ENCODE measurements at places on chromosomes 6 and 20.

GRCh38 chr6:43934183-43934802 is 164.3 kb downstream of the VEGFA start:
- no peak for DNase-seq

GRCh38 chr20:3129094-3129493 is 30.6 kb downstream of the FASTKD5 start:
- DNase-seq: no peak

DNA sequence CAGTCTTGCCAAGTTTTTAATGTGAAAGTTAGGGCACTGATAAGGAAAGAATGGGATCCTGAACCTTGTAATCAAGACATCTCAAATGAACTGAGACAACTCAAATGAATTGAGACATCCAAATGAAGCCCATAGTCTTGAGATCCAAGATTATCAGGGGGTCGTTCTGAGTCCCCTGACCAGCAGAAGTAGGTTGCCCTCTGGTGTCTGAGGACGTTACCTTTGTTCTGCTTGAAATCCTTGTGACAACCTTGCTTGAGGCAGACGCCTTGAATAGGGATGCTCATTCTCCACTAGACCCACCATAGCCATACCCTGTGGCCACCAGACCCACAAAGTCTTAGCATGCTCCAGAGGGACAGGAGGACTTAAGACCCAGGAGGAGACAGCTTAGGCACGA is 37.7 kb downstream of the ZBTB9 start:
- no peak for DNase-seq

- DNase-seq: no peak
Measured at GRCh38 chr20:1392443-1392692, 486 bp downstream of the FKBP1A start.

DNA sequence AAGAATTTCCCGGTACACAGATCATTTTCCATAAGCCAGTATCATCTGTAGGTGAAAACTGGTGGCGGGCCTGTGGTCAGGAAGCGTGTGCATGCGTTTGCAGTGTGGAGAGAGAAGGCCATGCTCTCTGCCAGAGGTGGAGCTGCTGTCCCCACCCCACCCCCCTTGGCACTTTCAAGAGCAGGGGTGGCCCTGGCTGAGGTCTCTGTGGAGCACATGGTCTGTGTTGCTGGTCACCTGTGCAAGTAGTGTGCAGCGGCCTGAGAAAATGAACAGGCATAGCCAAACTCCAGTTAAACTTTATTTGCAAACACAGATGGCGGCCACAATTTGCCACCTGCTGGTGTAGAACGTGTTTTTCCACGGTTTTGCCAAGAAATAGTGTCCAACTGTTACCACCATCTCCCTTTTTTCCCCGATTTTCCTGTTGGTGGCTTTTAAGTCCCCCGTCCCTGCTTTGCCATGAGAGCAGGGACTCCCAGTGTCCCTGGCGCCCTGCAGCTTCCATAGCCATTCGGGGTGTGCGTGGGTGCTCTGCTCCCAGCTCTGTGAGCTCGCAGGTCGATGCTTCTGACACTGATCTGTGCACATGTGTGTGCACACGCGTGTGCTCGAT is 2.5 kb downstream of the ADRM1 start:
- no peak for DNase-seq

DNA sequence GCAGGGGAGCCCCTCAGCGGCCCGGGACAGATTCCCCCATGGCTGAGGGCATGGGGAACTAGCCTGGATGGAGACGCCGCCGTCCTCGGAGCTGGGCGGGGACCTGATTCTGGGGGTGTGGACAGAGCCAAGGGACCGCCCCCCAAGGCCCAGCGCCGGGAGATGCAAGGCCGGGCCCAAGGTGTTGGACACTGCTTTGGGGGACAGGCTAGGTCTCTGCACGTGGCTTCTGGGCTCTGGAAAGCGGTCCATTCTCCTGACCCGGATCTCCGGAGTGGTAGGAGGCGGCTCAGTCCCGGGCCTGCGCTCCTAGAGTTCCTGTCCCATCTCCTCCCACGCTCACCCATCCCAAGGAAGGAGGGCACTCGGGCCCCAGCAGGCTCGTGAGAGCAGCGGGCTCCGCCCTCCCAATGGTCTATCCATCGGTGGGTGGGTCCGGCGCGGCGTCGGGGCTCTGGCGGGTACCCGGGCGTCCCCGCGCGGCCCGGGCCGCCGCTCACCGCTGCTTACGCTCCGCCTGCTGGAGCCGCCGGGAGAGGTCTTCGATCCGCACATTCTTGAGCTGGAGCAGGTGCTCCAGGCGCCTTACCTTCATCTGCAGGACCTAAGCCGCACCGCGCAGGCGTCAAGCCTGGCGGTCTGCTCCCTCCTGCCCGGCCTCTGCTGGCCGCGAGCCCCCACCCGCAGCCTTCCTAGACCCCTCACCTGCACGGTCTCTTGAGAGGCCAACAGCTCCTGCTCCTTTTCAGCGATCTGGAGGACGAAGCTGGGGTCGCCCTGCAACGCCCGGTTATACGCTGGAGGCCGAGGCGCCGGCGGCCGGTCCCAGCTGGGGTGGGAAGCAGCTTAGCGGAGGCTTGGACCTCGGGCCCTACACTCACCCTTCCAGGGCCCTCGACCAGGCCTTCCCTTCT is 3.3 kb downstream of the SPEF1 start:
- DNase-seq: no peak

- no peak for DNase-seq
Measured at GRCh38 chr6:52573295-52573694, 3.6 kb downstream of the TRAM2 start.

DNA sequence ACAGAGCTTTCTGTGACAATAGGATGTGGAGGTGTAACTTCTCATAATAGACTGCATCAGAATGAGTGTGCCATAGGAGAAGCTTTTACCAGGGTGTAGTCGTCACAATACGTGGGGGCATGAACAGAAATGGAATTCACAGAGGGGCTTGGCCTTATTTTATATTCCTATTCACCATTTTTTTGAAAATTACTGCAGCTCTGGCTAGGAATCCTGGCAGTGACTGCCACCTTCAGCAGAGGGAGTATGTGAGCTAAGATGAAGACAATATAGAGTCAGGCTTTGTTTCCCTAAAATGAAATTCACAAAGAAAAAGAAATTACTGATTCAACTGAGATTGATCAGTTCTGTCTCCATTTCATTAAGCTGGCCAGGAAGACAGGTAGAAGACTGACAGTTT is 13.9 kb downstream of the TOMM6 start:
- DNase-seq: no peak

DNA sequence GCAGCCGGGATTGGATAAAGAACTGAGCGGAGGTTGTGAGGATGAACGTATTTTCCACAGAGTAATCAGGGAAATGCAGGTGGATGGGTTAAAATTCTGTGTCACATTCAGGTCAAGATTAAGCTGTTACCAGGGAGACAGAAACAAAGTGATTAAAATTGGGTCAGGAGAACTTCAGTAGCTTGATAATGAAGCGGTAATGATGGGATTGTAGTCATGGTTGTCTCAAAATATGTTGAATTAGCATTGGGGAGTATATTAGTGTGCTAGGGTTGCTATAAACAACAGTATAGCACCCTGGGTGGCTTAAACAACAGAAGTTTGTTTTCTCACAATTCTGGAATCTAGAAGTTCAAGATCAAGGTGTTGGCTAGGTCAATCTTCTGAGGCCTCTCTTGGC is 155.5 kb downstream of the GJA1 start:
- DNase-seq: no peak

DNA sequence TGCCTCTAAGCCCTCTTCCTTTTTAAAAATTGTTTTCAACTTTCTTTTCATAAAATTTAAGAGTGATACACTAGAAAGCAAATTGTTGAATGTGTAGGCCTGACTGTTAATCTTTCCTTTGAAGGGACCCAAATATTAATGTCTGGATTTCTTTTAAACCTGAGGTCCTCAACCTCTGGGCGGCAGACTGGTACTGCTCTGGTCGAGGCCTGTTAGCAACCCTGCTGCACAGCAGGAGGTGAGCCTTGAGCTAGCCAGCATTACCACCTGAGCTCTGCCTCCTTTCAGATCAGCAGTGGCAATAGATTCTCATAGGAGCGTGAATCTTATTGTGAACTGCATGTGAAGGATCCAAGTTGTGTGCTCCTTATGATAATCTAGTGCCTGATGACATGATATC is 191.2 kb downstream of the MANEA start:
- DNase-seq: no peak

DNA sequence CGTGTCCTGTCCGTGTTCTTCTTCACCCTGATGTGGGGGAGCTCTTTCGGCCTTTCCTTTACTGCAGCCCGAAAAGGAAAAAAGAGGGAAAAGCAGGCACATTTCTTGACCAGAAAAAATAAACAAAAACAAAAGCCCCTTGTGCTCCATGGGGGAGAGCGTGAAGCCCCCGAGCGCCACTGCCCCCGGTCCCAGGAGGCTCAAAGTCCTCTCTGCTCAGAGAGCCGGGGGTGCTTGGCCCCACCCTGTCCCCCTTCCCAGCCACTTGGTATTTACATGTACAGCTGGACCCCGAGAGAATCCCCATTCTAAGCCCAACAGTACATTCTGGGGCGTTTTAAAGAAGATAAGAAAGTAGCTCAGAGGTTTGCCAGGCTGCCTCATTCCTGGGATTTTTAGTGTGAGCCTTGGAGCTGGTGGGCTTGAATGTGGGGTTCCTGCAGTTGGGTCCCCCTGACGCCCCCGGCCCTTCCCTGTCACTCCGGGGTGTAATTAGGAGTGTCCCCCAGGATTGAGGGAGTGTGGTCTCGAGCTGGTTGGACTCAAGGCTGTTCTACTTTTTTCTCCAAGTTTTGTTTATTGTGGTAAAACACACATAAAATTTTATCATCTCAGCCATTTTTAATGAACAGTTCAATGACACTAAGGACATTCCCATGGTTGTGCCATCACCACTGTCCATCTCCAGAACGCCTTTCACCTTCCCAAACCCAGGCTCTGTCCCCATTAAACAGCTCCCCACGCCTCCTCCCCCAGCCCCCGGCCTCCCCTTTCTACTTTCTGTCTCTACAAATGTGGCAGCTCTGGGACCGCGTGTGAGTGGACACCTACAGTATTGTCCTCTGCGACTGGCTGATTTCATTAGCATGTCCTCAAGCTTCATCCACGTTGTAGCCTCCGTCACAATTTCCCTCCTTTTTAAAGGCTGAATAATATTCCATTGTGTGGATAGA is 55.7 kb upstream of the BHLHE23 start:
- DNase-seq: no peak

- DNase-seq: no peak
Measured at GRCh38 chr6:137928286-137928685, 61.2 kb downstream of the TNFAIP3 start.

- DNase-seq: no peak
Measured at GRCh38 chr6:128337619-128338018, 182.8 kb downstream of the PTPRK start.

GRCh38 chr6:138017166-138017757 is 90.0 kb downstream of the PERP start:
- DNase-seq: no peak

DNA sequence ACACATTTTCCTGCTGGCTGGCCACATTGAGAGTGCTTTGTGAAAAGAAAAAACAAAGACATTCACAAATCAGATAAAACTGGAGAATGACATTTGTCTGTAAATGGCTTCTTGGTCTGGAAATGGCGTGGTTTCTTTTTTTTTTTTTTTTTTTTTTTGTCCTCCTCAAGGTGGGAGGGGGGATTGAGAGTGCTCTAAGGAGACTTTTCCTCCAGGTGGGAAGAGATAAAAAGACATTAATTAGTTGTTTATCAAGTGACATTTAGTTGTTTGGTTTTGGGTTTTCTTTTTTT is 40.4 kb downstream of the GNAS start:
- no peak for DNase-seq

- DNase-seq: no peak
Measured at GRCh38 chr20:48789185-48789668, 38.6 kb downstream of the PREX1 start.

- DNase-seq: no peak
Measured at GRCh38 chr6:27111743-27112142, 135.8 kb upstream of the PRSS16 start.

DNA sequence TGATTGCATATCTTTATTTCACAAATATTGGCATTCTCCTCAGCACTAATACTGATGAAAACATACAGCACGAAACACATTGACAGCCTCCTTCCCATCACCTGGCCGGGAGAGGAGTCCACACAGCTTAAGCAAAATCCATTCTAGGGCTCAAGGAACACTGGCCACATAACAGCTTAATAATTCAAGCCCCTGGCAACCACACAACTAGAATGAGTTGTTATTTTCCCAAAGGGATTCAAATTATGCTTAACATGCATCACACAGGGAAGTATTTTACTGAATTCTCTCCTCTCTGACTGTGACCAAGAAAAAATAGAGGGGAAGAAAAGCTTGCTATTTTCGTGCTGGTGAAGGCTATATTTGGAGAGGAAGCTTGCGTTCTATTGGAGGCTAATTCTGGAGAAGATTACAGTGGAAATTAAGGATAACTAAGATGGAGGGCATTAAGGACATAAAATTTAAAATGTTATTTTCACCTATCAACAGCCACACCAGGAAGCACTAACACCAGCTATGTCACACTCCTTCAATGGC is 198.5 kb downstream of the ADGRG6 start:
- no peak for DNase-seq

- DNase-seq: no peak
Measured at GRCh38 chr20:59933296-59933848, at the start of gene SYCP2. Gene SYCP2, minus strand, starts transcription at chr20:59933637. Its CDS starts 11,224 bp downstream, at chr20:59922413.

DNA sequence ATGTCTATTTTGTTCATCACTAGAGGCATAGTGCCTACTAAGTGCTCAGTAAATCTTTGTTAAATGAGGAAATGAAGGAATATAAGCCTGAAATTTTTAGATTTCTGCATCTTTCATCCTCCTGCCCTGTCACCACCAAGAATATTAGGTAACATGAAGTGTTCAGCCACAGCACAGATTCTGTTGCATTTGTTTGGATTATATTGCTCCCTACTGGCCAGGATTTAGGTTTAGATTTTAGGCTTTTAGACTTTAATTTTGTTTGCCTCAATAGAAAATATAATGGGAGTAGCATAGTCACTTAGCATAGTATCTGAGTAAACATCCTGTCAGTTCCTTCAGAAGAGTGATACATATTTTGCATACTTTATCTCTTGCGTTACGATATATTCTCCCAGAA is 14.2 kb downstream of the FARS2 start:
- DNase-seq: no peak

- DNase-seq: no peak
Measured at GRCh38 chr6:145235207-145235606, 500.1 kb downstream of the EPM2A start.

DNA sequence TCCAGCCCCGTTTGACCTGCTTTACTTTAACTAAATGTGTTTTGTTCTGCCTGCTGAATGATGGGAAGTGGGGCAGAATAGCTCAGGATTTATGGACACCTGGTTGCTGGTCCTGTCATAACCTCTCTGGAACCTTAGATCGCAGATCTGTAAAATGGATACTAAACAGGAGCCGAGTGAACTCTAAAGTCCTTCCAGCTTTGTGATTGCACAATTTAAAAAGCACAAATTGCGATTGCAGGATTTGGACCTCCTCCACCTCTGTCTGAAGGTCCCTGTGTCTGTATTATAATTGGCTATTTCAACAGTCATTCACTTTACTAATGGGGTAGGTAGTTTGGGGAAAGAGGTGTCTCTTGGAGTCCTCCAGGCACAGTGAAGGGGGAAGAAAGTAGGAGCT is 220.4 kb downstream of the LY86 start:
- no peak for DNase-seq

DNA sequence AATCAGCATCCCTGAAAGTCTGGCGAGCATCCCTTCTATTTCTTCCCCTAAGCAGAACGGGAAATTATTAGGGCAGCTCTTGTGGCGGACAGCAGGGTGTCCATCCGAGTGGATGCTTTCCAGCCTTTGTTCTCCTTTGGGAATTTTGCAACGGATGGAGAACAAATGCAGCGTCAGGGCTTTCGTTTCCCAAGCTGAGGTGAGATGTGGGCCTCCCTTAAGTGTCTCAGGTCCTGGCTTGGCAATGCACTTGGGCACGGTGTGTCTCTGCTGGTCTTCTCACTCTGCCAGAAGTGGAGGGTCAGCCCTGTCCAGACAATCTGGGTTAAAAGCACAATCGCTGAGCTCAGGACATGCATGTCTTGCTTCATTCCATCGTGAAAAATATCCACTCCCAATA is 43.5 kb downstream of the FOXA2 start:
- no peak for DNase-seq

Measured in stimulated activated CD4-positive, alpha-beta T cell treated with anti-CD3 and anti-CD28 coated beads, Interleukin-1b, Interleukin-23, amount 100 ng/mL, for 1 hour (primary cell).